ENCODE measurements at places on chromosomes 6 and 20.
A peak's percentile ranks its signal among the peaks of the same experiment; 100 is the strongest.

DNA sequence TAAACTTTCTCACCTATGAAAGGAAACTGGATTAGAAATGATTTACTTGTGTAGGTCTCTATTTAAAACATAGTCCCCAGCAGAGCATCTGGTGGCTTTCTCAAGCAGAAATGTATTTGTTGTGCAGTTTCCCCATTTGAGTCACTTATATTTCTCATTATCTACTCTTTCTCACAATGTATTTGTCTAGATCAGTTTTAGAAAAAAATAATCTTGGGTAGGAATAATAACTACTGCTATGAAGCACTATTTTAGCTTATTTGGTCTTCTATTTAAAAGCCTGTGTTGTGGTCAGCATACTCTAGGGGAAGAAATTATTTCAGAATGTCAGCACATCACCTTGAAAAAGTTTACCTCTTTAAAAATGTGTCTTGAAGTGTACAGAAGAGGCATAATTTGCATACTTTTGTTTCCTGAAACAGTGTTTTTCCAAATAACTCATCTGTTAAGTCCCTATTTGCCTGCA is 60.9 kb upstream of the PRL start:
- no peak for DNase-seq
- H3K27me3 ChIP-seq: no peaks in the 10 kb centered on the region
- no peaks in the 10 kb centered on the region for H3K36me3 ChIP-seq
- no peak overlapping the region for H3K27ac ChIP-seq

DNA sequence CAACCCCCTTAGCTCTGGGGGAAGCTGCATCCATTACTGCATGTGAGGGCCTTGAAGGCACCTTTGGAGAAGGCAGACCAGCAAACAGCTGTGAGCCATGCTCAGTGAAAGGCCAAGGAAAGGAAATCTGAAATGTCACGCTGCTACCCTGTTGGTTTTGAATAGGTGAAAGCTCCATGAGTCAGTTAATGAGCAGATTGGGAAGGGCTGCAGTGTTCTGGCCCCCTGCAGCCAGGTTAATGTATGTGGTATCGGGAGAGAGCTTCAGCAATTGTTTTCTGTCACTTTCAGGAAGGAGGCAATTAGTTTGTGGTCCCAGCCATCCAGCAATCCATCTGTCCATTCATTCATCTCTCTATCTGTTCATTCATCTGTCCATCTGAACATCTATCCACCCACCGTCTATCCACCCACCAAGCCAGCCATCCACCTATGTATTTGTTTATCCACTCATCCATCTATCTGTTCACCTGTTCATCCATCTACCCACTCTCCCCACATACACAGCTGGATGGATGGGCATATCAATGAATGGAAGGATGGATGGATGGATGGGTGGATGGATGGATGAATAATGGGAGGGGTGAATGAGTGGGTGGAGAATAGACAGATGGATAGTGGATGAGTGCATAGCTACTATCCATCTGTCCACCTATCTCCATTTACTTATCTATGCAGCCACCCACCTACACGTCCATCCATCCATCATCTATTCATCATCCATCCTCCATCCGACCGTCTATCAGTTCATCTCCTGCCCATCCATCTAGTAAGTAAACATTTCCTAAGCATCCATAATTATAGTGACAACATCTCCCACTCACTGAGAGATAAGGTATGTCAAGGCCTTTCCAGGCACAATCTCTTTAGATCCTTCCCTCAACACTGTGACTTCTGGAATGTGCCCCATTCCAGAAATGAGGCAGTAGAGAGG is 16.0 kb downstream of the PCK1 start:
- H3K4me1 ChIP-seq: peaks cover 13% of the 10 kb centered on the region
- DNase-seq: no peak

DNA sequence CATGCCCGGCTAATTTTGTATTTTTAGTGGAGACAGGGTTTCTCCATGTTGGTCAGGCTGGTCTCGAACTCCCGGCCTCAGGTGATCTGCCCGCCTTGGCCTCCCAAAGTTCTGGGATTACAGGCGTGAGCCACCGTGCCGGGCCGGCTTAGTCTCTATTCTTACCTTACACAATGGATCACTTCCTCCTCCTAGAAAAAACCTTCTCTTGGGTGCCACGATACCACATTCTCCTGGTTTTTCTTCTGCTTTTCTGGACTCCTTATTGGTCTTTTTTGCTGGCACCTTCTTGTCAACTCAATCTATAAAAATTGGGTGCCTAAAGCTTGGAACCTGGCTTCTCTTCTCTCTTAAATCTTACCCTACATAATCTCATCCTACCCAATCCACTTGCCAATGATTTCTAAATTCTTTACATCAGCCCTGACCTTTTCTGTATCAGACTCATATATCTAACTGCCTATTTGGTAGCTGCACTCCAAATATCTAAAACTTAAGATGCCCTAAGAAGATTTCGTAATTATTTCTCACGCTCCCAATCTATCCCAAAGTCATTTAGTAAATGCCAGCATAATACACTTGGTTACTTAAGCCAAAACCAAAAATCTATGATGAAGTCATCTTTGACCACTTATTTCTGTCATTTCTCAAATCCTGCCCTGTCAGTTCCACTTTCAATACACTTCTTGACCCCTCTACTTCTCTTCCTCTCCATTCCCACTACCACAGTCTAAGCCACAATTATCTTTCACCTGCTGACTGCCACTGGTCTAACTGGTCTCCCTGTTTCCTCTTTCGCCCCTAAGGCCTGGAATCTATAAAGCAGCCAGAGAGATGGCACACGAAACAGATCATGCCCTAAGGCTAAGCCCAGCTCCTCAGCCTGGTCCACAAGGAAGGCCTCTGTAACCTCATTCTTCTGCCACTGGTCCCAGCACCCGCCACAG is 43.2 kb downstream of the ELMO2 start:
- H3K27ac ChIP-seq: peak overlapping the region; percentile 93
- H3K4me3 ChIP-seq: peak overlapping the region; percentile 92

- H3K4me3 ChIP-seq: no peak overlapping the region
- H3K4me1 ChIP-seq: no peaks in the 10 kb centered on the region
- H3K27ac ChIP-seq: no peak overlapping the region
These were observed 604.4 kb upstream of the NOX3 start for GRCh38 chr6:156060013-156060412.

DNA sequence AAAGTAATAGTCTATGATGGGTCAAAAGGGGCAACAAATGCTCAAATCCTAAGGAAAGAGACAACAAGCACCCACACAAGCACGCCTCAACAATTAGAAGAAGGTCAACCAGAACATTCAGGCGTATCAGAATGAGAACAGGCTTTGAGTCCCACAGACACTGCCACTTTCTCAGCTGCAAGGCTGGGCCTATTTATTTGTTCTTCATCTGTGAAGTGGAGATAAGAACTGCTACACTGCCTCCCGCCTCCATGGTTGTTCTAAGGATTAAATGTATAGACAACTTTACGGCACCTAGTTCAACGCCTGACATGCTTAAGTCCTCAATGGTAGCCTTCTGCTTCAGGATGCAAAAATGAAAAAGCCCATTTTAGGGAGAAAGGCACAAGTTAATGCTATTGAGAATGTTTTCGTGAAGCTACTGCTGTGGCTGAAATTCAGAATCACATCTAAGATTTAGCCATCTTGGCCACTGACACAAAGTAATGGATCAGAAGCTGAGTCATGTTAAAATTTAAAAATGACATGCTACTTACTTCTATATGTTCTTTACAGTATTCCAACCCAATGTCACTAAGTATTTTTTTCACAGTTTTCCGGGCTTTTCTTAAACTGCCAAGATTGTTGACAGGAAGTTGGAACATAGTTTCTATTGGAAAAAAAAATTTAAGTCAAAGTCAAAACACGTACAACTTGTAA is 27.7 kb downstream of the ADNP start:
- no peaks in the 10 kb centered on the region for H3K36me3 ChIP-seq
- H3K4me1 ChIP-seq: no peaks in the 10 kb centered on the region
- H3K4me3 ChIP-seq: no peak overlapping the region
- H3K27ac ChIP-seq: no peak overlapping the region

- no peaks in the 10 kb centered on the region for H3K4me1 ChIP-seq
- no peaks in the 10 kb centered on the region for H3K36me3 ChIP-seq
- H3K27me3 ChIP-seq: no peaks in the 10 kb centered on the region
- H3K4me3 ChIP-seq: no peak overlapping the region
- peak overlapping the region; percentile 1 for H3K27ac ChIP-seq
- DNase-seq: no peak
These were observed 16.0 kb downstream of the DSE start for GRCh38 chr6:116386581-116387299.

DNA sequence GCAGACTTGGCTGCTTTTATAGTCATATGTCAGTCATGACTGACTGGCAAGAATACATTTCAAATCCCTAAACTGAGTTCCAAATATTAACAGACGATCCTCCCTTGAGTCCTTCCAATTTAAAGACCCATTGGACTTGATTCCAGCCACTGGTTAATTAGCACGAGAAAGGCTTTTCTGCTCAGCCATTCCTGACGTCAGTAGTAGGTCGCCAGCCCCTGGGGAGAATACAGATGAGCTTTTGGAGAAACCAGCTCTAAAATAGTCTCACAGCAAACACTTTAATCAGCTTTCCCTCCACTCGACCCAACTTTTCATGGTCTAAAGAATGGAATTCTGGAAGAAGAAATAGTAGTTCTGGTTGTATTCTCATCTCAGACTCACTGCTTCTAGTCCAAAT is 91.6 kb downstream of the SLC22A3 start:
- no peak overlapping the region for H3K4me3 ChIP-seq
- H3K27ac ChIP-seq: no peak overlapping the region
- no peaks in the 10 kb centered on the region for H3K4me1 ChIP-seq
- no peak for DNase-seq

GRCh38 chr6:154786144-154786868 is 53.1 kb downstream of the SCAF8 start:
- no peaks in the 10 kb centered on the region for H3K36me3 ChIP-seq
- no peaks in the 10 kb centered on the region for H3K4me1 ChIP-seq
- DNase-seq: no peak
- H3K27me3 ChIP-seq: no peaks in the 10 kb centered on the region
- H3K4me3 ChIP-seq: no peak overlapping the region

DNA sequence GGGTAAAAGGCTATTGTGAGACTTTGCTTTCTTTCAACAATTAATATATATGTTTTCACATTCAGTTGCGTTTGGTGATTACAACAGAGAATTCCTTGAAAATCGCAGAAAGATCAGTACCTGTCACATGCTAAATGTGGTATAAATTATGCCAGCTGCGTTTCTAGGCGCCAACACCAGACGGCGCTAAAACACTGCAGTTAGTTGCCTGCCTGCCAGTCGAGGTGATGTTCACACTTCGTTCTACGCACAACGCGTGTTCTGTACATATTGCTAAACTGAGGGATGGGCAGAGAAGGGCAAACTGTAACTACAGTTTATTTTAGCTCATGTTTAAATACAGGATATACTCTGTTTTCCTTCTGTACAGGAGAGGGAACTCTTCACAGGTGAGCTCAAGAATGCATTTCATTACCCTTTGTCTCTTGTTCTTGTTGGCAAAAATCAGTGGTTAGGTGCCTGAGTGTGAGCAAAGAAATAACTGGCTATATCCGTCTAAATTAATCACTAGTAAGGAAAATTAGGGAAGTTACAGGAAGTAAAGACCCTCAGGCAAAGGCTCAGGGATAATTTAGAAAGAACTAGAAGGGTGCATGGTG is 100.1 kb upstream of the RGS17 start:
- no peak overlapping the region for H3K27ac ChIP-seq
- DNase-seq: no peak
- H3K27me3 ChIP-seq: no peaks in the 10 kb centered on the region
- no peak overlapping the region for H3K4me3 ChIP-seq
- H3K4me1 ChIP-seq: no peaks in the 10 kb centered on the region

DNA sequence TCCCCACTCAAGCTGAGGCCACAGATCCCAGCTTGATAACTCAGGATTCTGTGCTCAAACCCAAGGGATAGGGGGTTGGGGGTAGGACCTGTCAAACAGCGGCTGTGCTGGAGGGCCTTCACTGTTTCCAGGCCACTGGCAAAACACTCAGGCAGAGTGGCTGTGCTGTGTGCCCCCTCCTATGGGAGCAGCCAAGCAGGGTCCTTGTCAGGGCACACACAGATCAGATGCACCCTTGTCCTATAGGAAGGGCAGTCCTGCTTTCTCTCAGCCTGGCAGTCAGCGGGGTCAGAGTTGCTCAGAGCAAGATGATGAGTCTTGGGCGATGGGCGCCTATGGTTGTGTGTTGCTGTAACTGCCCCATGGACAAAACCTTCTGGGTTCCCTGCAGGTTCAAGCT is 554.8 kb downstream of the TBC1D32 start:
- no peaks in the 10 kb centered on the region for H3K27me3 ChIP-seq
- no peak for DNase-seq
- H3K36me3 ChIP-seq: no peaks in the 10 kb centered on the region
- no peak overlapping the region for H3K4me3 ChIP-seq
- no peaks in the 10 kb centered on the region for H3K4me1 ChIP-seq
- no peak overlapping the region for H3K27ac ChIP-seq

DNA sequence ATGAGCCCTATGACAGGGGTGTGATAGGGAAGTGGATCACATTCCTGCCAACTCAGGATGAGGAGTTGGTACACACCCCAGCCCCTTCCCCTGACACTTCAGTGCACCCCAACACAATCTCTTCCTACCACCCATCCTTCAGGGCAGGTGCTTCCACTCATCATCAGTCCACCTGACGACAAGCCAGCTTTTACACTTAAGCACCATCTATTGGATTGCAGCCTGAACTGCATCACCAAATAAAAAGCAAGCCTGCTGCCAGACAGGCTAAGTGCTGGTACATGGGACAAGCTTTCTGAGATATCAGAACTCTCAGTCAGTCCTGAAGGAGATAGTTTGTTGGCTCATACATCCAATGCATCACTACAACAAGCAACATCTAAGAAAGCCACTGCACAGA is 69.0 kb upstream of the TMEM200A start:
- no peaks in the 10 kb centered on the region for H3K4me1 ChIP-seq
- no peaks in the 10 kb centered on the region for H3K36me3 ChIP-seq
- DNase-seq: no peak
- H3K27me3 ChIP-seq: no peaks in the 10 kb centered on the region
- no peak overlapping the region for H3K27ac ChIP-seq

DNA sequence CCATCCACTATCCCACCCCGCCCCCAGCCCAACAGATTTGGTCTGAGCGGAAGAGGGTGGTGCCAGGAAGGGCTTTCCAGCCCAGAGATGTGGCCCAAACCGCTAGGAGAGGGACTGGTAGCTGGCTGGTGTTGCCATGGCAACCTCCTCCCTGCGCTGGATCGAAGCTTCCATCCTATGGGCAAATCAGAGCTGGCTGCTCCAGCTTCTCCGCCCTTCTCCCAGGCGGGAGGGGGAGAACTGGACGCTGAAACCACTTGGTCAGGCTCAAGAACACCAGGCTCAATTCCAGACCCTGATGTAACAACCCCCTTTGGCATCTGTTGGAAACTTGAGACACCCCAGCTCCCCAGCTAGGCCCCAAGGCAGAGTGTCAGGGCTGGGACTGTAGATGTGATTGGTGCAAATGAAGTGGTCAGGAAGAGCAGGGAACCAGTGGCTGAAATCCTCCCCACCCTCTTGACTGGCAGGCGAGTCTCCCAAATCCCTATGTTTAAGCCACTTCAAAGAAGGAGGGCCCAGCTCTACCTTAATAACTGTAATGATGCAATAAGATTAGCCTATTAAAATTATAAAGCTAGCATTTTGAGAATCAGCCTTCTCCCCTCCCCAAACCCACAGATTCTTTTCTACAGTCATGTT is 4.2 kb downstream of the RIMS4 start:
- H3K27me3 ChIP-seq: peaks cover 9% of the 10 kb centered on the region
- H3K4me1 ChIP-seq: no peaks in the 10 kb centered on the region
- no peak overlapping the region for H3K27ac ChIP-seq
- H3K36me3 ChIP-seq: no peaks in the 10 kb centered on the region

GRCh38 chr6:70708448-70708847 is 40.8 kb downstream of the SMAP1 start:
- no peak overlapping the region for H3K27ac ChIP-seq
- DNase-seq: no peak
- H3K4me1 ChIP-seq: no peaks in the 10 kb centered on the region
- H3K4me3 ChIP-seq: no peak overlapping the region

Measured in uterus (tissue), 4 donors.